Activated CD8-positive, alpha-beta memory T cell treated with anti-CD3 and anti-CD28 coated beads for 36 hours (primary cell): ENCODE measurements at places on chromosomes 1 and 21. TPM values are rescaled to one million over a fixed set of nuclear protein-coding genes. Genes with fewer than 3 reads are reported as not detected.

Gene FNDC10
- total RNA-seq, result 3.0 TPM

Gene DYRK3
- 14.4 TPM for total RNA-seq

Gene EPS8L3
- not detected for total RNA-seq

Gene LCE1D
- not detected for total RNA-seq

Gene CFAP57
- total RNA-seq, result 0.25 TPM
